ENCODE measurements at places on chromosomes 7 and 10. TPM values are rescaled to one million over a fixed set of nuclear protein-coding genes. Genes with fewer than 3 reads are reported as not detected.

NRCAM gene
- total RNA-seq: 0.26 TPM

PFKP gene
- total RNA-seq: 196 TPM

LRGUK gene
- 0.26 TPM for total RNA-seq

AOAH gene
- total RNA-seq: not detected

ARMC3 gene
- under 0.01 TPM for total RNA-seq

CLDN15 gene
- 2.1 TPM for total RNA-seq

PKD2L1 gene
- total RNA-seq: not detected

ASAH2 gene
- 1.6 TPM for total RNA-seq

C10orf71 gene
- not detected for total RNA-seq

MMP21 gene
- not detected for total RNA-seq

BMPER gene
- 0.13 TPM for total RNA-seq

All from bronchial epithelial cell (primary cell).